ENCODE measurements at places on chromosomes 11 and 22.

DNA sequence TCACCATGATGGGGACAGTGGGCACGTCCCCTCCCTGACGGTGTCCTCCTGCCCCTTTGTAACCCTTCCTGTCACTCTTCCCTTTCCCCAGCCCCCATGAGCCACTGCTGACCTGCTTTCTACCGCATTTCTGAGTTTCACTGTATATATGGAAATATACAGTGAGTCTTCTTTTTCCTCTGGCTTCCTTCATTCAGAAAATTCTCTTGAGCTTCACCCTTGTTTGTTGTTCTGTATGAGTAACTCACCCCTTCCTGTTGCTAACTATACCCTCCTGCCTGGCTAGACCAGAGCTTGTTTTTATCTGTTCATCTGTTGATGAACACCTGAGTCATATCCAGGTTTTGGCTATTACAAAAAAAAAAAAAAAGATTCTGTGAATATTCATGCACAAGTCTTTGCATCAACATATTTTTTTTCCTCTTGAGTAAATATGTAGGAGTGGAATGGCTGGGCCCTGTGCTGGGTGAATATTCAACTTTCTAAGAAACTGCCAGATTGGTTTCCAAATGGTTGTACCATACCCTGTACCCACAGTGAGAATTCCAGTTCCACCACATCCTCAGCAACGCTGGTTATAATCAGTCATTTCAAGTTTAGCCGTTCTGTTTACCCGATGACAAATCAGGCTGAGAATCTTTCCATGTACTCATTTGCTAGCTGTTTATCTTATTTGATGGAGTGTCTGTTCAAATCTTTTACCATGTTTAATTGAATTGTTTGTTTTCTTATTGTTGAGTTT lies 62.0 kb downstream of the IGF2 start:
- no peak for DNase-seq

GRCh38 chr22:40522141-40522540 lies 114.4 kb downstream of the MRTFA start:
- DNase-seq: no peak

- DNase-seq: no peak
These were observed 20.2 kb downstream of the BARX2 start for GRCh38 chr11:129395883-129396282.

DNA sequence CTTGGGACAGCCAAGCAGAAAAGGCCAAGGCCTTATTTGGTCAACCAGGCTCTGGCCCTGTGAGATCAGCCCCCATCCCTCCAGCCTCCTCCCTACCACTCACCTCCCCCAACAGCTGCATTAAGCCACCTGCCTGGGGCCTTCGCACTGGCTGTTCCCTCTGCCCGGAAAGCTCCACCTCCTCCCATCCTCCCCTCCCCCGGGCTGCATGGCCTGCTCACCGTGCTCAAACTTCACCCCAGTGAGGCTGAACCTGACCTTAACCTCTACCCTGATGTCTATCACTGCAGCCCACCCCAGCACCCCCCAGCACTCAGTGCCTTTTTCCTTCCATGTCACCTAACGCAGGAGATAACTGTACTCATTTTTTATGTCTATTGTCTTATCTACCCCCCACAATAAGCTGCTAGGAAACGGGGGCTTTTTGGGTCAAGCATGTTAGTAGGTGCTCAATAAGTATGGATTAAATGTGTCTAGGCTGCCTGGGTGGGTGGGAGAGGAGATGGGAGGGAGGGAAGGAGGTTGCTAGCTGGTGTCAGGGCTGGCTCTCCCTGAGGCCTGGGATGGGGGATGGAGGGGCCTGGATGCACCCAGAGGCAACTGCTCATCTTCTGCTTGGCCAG lies 912 bp downstream of the PTPRCAP start:
- DNase-seq: no peak

DNA sequence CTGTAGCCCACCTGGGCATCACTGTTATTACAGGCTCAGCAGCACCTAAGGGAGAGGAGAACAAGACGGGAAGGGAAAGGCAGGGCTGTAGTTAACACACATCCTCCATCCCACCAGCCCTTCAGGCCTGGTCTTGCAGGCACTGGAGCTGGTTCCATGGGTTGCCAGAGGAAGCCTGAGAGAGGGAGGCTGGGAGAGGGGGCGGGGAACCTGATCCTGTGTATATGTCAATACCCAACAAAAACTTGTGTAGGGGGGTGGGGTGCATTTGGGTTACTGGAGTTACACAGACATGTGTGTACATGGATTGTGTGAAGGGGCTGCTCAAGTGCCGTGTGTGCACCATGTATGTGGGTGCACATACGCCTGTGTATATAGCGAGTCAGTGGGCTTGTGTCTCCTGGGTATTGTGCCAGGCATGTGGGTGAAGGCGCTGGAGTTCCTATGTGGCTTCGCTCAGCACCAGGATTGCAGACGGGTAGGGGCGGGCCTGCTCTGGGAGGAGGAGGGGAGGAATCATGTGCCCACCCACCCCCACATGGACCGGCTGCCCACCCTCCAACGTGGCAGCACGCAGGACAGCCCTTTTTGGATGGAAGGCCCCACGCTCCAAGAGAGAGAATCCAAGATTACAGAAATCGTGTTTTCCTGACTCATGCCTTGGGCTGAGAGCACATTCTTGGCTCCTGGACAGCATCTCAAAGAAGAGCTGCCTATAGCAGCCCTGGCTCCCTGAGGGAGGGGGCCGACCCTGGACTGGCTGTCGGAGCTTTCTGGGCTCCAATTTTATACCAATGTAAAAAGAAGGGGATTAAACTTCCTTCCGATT lies 4.2 kb upstream of the SERPINH1 start:
- no peak for DNase-seq

GRCh38 chr11:73394416-73395296 lies 18.5 kb downstream of the RELT start:
- no peak for DNase-seq

GRCh38 chr11:14340721-14341120 lies 18.3 kb downstream of the RRAS2 start:
- DNase-seq: no peak

GRCh38 chr22:48700566-48701295 lies 1126.9 kb downstream of the BRD1 start:
- no peak for DNase-seq

- no peak for DNase-seq
These were observed 82.6 kb downstream of the FAM76B start for GRCh38 chr11:95706974-95707387.

DNA sequence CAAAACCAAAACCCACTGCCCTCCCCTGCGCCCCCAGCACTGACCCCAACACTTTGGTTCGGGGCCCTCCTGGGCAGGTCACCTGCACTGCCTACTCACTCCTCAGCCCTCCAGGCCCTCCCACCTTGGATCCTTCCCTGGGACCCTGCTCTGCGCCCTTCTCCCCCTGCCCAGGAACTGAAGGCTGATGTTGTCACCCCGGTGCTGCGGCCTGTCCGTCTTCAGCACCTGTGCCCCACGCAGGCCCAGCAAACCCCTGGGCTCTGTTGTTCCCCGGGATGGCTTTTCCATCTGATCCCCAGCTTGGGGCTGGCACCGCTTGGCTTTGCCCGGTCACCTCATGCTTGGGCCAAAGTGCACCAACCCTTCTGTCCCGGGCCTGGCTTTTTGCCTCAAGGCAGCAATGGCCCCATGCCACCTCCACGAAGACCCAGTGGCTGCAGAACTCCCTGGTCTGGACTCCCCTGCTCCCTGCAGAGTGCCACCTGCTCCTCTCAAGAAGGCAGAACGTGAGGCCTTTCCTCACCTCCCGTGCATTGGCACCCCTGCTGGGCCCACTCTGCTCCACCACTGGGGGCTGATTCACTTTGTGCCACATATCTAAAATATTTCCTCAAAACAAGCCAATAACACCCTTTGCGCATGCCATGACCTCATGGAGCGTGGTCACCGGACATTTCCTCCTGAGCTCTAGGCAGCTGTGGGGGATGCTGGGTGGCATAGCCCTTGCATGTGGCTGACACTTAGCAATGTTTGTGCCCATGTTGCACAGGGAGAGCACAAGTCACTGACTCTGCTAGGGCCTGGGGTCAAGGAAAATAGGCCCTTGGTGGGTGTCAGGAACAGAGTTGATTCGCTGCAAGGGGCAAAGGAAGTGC lies 8.8 kb downstream of the PPM1F start:
- no peak for DNase-seq

- no peak for DNase-seq
These were observed 9.9 kb upstream of the SLC22A12 start for GRCh38 chr11:64581057-64581523.

DNA sequence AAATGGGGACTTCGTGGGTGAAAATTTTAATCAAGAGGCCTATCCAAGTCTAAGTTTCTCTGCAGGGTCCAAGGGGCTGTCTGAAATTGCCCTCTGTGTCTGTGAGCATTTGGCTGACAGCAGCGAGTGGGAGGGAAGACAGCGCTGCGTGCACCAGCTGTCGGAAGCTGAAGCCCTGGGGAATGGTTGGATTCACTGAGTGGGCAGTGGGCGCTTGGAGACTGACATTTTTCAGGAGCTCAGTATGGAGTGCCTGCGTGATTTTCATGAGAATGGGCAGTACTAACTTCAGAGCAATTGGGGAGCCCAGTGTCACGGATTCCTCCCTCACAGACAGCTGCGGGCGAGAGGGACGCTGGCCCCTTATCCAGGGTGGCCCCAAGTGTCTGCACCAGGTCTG lies 388.8 kb upstream of the B3GAT1 start:
- DNase-seq: no peak

- DNase-seq: no peak
These were observed 226.4 kb downstream of the FAM76B start for GRCh38 chr11:95563173-95563572.

DNA sequence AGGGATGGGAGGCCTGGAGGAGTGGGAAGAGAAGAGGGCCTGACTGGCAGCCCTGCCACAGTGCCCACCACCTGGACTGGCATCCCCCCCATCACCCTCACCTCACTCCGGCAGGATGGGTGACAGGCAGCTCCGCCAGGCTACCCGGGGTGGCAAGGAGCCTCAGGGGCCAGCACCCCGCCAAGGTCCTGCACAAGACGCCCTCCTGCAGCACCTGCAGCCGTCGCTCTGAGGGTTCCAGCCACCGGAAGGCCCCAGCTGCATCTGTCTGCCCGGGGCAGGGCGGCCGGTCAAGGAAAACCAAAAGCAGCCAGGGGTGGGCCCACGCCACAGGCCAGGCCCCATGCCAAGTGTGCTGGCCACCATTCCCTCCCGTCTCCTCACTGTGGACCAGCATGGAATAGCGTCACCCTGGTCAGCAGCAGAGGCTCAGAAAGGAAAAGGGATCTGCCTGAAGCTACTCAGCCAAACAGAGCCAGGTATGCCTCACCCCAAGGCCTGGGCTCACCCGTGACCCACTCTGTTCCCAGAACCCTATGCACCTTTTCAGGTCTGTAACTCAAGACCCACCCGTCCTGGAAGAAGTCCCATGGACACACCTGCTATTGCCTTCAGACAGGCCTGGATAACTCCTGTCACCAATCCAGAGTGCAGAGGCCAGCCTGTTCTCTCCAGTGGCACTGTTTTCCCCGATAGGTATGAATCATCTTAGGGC lies 7.0 kb downstream of the RHBDD3 start:
- no peak for DNase-seq

DNA sequence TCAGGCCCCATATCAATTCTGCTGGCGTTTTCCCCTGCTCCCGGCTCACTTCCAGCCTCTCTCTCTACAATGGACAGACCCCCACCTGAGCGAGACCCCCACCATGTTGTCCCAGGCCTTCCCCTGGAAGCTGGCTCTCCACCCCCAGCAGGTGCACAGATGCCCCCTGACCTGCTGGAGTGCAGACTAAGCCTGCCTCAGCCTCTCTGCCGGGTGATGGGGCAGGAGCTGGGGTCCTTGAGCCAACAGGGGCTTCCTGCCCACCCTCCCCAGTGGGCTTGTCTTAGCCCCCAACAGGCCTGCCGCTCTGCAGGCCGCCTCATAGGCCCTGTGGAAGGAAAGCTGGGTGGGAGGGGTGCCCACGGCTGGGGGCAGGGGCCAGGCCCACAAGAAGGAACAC lies 10.0 kb downstream of the ELFN2 start:
- no peak for DNase-seq

GRCh38 chr11:122074022-122074421 lies 42.0 kb downstream of the BLID start:
- DNase-seq: no peak

DNA sequence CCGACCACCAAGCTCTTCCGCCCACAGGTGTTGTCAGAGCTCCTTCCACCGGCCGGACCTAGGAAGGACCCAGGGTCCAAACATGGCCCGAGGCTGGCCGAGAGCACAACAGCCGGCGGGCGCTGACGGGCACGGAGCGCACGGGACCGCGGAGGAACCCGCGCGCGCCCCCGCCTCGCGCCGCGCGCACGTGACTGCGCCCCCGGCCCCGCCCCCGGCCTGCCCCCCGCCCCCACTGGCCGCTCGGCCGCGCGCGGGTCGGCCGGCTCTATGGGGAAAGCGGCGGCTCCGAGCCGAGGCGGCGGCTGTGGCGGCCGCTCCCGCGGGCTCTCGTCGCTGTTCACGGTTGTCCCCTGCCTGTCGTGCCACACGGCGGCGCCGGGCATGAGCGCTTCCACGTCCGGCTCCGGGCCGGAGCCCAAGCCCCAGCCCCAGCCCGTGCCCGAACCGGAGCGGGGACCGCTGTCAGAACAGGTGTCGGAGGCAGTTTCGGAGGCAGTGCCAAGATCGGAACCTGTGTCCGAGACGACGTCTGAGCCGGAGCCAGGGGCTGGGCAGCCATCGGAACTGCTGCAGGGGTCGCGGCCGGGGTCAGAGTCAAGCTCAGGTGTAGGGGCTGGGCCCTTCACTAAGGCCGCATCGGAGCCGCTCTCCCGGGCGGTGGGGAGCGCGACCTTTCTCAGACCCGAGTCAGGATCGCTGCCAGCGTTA lies at the start of gene OSBP2:
Gene OSBP2 (plus strand): TSS at position 235 of the 711 bp plus-strand sequence. CDS start 36 bp downstream, at position 271.
- DNase-seq: no peak

GRCh38 chr11:20116825-20117224 lies 43.5 kb downstream of the DBX1 start:
- no peak for DNase-seq

GRCh38 chr22:39712081-39712480 lies 141.5 kb downstream of the CACNA1I start:
- DNase-seq: no peak

- no peak for DNase-seq
These were observed 27.0 kb upstream of the YWHAH start for GRCh38 chr22:31917227-31917921.

DNA sequence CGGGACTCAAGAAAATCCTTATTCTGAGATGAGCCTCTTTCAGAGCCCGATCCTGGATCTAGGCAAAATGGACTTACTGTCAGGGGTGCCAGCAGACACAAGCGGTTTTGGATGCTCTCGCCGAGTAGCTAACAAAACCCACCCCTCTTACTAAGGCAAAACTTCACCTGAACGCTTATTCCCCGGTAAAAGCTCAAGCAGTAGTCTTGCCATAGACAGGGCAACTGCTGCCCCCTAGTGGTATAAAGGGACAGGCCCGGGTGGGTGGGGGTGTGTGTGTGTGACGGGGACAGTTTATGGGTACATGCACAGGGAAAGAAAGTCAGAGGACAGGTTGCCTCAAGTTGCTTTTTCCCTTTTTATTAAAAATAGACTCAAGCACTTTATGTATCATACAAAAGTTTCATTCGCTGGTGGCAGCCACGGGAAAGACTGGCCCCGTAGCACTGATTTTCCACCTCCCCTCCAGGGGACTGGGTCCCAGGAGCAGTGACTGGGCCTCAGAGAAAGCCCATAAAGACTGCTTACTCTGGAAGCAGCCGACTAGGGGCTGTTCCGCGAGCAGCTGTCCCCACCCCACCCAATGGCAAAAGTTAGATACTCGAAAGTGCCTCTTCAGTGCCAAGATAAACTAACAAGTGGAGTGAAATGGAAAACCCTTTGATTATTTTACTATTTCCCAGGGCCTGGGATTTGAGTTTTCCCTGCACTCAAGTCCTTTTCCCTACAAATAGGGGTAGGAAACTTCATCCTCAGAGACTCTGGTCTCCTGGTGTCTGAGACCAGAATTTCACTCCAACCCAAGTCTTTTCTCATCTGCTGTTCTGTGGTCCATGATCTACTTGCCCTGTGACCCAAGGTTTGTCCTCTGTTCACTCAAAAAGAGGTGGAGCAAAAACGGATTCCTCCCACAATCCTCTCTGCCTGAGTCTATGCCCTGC lies 4.7 kb downstream of the YPEL4 start:
- peak; percentile 76 for DNase-seq

Data from D721Med (cell line).